ENCODE measurements at places on chromosomes 12 and 14.

- DNase-seq, result no peak
Observed at GRCh38 chr12:70244409-70244808, 1.2 kb downstream of the CNOT2 start.

GRCh38 chr14:52014601-52015267 lies 25.4 kb downstream of the RTRAF start:
- DNase-seq, result no peak

DNA sequence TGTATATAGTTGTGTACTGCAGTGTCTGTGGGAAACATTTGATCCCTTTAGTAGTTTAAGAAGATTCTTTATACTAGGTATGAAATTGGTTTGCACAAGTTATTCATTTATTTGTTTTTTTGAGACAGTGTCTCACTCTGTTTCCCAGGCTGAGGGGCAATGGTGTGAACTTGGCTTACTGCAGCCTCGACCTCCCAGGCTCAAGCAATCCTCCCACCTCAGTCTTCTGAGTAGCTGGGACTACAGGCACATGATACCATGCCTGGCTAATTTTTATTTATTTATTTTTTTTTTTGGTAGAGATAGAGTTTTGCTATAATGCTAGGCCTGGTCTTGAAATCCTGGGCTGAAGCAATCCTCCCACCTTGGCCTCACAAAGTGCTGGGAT lies 209.4 kb downstream of the RASSF9 start:
- DNase-seq, result no peak

DNA sequence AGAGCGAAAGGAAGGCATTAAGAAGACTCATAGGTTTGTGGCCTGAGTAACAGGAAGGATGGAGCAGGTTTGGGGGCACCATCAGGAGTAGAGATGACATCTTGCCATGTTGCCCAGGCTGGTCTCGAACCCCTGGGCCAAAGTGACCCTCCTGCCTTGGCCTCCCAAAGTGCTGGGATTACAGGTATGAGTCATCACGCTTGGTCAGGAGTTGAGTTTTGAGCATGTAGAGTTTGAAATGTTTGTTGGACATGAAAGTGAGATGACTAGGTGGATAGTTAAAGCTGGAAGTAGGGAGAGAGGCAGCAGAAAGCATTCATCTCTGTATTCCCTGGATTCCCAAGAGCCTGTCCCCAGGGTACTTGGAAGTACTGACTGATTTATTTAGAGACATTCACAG lies 112.6 kb downstream of the ERC1 start:
- no peak for DNase-seq

GRCh38 chr12:64137117-64137516 lies 85.0 kb downstream of the KICS2 start:
- no peak for DNase-seq

GRCh38 chr12:124075841-124076240 lies 102.8 kb downstream of the ZNF664 start:
- no peak for DNase-seq

DNA sequence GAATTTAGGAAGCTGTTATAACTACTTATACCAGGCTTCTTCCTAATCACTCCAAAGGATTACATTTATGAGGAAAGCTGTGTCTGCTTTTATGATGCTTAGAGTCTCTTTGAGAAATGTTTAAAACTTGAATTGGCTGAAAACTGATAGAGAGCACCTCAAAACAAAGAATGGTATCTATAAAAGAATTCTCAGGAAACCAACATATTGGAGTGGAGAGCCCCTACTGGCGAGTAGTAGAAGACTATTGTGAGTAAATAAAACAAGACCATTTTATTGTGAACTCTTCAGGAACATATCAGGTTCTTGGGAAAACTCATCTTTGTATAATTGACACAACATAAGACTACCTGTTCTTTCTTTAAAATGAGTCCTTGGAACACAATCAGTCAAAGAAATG lies 578.6 kb downstream of the RERGL start:
- DNase-seq, result no peak

DNA sequence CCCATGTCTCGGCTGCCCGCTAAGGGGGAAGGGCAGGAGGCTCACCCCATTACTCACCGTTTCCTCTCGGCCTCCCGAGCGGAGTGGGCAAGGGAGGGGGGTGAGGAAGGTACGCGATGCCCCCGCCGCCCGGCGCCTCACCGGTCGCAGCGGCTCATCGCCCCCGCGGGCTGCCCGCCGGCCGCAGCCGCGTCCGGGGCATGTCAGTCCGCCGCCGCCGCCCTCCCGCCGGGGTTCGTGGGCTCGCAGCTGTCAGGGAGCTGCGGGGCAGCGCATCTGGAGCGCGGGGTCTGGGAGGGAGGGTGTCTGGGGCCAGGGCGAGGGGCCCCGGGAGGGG lies 461 bp downstream of the SLC8A3 start:
- DNase-seq, result no peak
